CD4-positive, alpha-beta T cell (primary cell): ENCODE measurements at places on chromosomes 1 and 21. TPM values are rescaled to one million over a fixed set of nuclear protein-coding genes. Genes with fewer than 3 reads are reported as not detected.

GRCh38 chr1:21313886-21314721, 23.8 kb upstream of the ECE1 start:
- H3K27ac ChIP-seq: no peak overlapping the region
- H3K4me1 ChIP-seq: peaks cover 48% of the 10 kb centered on the region
- DNase-seq: no peak
- no peak overlapping the region for H3K4me3 ChIP-seq
- H3K36me3 ChIP-seq: peaks cover 16% of the 10 kb centered on the region

DNA sequence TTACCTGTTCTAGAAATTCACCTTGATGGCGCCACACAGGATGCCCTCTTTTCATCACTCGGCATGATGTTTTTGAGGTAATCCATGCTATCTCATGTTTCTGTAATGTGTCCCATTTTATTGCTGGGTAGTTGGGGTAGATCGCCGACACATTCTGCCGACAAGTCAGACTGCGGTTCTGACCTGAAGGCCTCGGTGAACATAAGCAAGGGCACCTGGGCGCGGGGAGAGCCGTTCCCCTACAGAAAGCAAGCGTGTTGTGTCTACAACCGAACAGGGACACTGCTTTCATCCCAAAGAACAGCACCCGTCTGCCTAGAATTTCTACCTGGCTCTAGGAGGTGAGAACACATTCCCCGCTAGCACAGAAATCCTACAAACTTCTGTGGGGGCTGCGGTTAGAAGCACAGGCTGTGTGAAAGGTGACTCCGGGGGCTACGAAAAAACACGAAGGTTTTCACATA, 149.2 kb downstream of the PPIAL4G start:
- no peaks in the 10 kb centered on the region for H3K36me3 ChIP-seq
- peaks cover 16% of the 10 kb centered on the region for H3K4me1 ChIP-seq
- DNase-seq: no peak
- no peak overlapping the region for H3K27ac ChIP-seq
- peaks cover 14% of the 10 kb centered on the region for H3K27me3 ChIP-seq
- H3K4me3 ChIP-seq: peak overlapping the region; percentile 73

DNA sequence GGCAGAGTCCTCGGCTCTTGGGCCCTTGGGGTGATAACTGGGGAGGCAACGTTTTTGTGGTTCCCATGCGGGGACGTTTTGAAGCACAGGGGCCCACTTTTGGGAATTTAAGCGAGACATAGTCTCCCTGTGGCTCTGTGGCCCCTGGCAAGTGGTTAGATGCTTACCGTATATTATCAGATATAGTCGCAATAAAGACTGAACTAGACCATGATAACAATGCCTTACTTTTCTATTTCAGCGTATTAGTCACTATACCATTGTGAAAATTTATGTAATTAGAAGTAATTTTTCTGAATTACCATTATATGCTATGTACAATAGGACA, 538 bp upstream of the RCAN1 start:
- H3K27me3 ChIP-seq: no peaks in the 10 kb centered on the region
- peak overlapping the region; percentile 61 for H3K27ac ChIP-seq
- peaks cover 12% of the 10 kb centered on the region for H3K4me1 ChIP-seq

DNA sequence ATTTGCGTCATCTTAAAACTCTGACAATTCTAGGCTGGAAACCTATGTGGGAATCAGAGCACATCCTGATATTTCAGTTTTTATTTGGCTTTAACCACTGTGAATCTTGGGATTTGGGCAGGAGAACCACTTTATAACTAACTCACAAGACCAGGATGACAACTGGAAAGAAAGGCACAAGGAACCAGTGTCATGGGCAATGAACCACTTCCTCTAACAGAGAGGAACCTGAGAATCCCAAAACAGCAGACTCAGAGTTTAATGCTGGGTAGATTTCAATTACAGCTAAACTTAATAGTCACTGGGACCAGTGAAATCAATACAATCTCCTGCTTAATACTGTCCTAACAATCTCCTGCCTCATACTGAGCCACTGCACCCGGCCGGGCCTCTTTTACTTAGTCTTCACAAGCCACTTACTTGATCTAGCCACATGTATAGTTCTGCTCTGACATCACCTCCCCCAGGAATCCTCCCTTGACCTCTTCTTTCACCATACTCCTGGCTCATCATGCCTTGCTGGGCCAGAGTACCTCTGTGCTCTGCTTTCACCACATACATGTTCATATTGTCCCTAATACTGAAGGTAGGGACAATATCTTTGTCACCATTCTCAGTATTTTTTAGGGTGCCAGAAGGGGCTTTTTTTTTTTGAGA, 20.2 kb upstream of the SLFNL1 start:
- DNase-seq: no peak
- H3K4me3 ChIP-seq: no peak overlapping the region
- peaks cover 52% of the 10 kb centered on the region for H3K36me3 ChIP-seq
- H3K4me1 ChIP-seq: no peaks in the 10 kb centered on the region
- H3K27me3 ChIP-seq: no peaks in the 10 kb centered on the region

Gene HSD3B2
- total RNA-seq: not detected

Gene KDF1
- 1.2 TPM for total RNA-seq

DNA sequence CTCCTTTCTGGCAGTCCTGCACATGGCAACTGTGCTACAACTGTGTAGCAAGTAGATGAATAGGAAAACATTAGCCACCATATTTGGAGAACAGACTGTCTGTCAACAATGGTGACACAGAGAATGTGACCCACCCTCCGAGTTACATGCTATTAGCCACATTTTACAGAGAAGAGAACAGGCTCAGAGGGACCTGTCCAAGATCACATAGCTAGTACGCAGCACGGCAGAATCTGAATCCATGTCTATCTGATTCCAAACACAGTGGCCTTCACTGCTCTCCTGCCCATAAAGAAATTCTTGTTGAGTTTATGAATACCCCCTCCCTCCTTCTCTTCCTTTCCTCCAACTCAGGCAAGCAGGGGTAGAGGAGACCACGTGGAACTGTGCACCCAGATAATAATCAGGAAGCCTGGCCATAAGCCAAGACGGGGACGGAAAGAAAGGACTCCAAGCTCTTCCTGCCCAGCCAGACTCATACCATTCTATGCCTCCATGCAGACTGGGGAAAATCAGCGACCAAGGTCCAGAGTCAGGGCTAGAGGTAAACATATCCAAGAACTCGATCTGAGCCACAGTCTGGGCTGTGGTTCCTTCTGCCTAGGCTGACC, 78.8 kb downstream of the TRABD2B start:
- DNase-seq: no peak
- H3K36me3 ChIP-seq: no peaks in the 10 kb centered on the region
- H3K27ac ChIP-seq: no peak overlapping the region
- H3K4me1 ChIP-seq: no peaks in the 10 kb centered on the region
- H3K4me3 ChIP-seq: no peak overlapping the region

DNA sequence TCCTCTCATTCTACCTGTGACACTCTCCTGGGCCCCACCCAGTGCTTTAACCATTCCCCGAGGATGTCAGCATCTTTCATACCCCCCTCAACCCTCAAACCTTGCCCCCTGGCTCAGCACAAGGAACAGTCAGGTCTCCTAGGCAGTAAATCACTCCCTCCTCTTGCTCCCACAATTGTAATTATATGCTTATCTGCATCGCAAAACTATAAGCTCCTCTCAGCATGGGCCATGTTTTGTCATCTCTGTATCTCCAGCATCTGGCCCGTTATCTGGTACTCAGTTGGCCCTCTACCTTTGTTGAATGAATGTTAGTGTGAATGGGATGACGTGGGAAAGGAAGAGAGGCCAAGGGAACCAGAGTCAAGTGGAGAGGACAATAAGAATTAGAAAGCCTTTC, 2.8 kb upstream of the ELOVL1 start:
- DNase-seq: no peak
- peaks cover 35% of the 10 kb centered on the region for H3K4me1 ChIP-seq
- H3K36me3 ChIP-seq: peaks cover under 1% of the 10 kb centered on the region
- H3K27me3 ChIP-seq: no peaks in the 10 kb centered on the region

Gene PRAMEF11
- total RNA-seq: not detected

DNA sequence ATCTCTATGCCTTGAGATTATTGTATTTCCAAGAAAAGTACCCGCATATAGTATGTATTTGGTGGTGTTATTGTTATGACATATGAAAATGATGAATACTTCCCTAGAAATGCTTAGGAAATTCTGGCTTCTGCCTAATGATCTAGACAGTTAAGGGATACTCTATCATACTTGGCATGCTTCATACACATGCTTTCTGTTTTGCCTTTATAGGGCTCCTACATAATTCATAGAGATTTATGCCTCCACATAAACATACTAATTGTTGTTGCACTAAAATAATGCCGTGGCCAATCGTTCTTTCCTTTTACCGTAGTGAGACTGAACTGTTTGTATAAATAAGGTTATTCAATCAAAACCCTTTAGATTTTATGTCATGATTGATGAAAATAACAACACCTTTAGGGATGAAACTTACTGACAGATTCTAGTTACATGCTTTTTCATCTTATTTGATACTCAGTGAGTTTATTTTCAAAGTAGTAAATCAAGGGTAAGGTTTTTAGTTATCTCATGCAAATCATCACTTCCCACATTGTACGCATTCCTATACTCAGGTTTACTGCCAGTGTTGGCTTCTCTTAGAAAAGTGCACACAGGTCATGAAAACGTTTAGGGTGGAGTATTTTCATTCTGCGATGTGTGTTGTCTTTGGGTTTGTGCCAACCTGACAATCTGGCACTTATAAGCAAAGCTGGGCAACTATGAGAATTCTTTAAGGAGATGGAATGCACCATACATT, 40.5 kb upstream of the SCYL3 start:
- no peaks in the 10 kb centered on the region for H3K4me1 ChIP-seq
- H3K27ac ChIP-seq: no peak overlapping the region
- H3K36me3 ChIP-seq: no peaks in the 10 kb centered on the region
- DNase-seq: no peak
- no peak overlapping the region for H3K4me3 ChIP-seq

GRCh38 chr21:31896019-31896418, 23.2 kb downstream of the HUNK start:
- no peaks in the 10 kb centered on the region for H3K36me3 ChIP-seq
- peaks cover 2% of the 10 kb centered on the region for H3K27me3 ChIP-seq
- H3K27ac ChIP-seq: no peak overlapping the region
- no peak for DNase-seq
- H3K4me1 ChIP-seq: no peaks in the 10 kb centered on the region

Gene SPRR1B
- total RNA-seq: not detected
